Stimulated activated CD4-positive, alpha-beta T cell treated with anti-CD3 and anti-CD28 coated beads, Interleukin-15, amount 100 ng/mL, for 1 hour (primary cell): ENCODE measurements at places on chromosomes 11 and 22.

GRCh38 chr11:26150031-26150430 lies 181.9 kb upstream of the ANO3 start:
- DNase-seq = no peak

DNA sequence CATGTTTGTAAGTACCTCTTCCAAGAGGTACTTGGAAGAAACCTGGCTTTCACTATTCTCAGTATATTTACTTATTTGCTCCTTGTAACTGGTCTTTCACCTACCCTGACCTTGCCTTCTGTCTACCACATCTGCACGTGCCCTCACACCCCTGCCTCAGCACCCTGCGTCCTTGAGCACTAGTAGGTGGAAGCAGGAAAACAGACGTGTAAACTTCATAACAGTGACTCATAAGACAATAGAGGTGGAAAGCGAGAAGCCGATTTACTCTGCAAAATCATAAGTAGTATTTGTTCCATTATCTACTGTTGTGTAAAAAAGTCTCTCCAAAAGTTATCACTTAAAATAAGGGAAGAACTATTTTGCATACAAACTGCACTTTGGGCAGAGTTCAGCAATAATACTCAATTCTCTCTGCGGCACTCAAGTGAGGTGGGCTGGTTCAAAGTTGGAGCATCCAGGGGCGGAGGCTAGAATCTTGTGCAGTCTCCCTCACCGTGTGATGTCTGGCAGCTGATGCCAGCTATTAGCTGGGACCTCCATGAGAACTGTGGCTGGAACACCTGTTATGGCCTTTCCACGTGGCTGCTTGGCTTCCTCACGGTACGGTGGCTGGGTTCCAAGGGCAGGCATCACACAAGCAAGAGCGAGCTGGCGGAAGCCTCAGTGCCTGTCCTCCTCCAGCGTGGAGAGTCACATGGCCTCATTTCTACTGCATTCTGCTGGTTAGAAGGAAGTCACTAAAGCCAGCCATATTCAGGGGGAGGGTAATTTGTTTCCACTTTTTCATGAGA lies 30.4 kb downstream of the PACS1 start:
- peak; percentile 39 for DNase-seq

GRCh38 chr22:20533879-20534265 lies 26.5 kb downstream of the MED15 start:
- DNase-seq = no peak

DNA sequence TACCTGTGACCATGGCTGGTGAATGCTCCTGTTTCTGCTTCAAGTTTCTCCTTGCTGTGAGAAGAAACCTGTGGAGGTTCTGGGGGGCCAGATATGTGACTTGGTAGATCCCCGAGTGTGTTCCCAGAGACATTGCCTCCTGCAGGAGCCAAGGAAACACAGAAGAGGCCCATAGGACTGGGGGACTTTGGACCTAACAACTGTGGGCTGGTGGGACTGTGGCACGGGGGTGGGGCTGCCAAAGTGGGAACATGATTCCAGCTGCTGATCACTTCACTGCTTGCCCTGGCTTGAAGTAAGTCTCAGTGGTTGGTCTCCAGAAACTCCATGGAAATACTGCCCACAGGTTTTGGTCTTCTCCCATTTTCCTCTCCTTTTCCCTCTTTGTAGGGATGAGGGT lies 4.1 kb upstream of the NR1H3 start:
- no peak for DNase-seq

DNA sequence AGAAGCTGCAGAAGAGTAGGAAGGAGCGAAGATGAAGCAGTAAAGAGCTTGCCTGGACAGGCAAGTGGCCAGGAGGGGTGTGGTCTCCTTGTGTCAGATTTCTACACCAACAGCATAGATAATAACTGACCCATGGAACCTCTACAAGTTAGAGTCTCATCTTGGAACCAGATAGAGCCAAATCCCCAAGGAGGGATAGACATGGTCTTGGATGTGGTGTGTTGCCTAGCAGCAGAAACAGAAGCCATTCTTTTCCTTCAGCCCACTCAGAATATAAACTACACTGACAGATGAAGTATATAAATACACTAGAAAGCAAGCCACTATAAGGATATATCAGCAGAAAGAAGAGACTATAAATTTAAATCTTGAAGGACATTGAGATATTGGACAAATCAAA lies 4.3 kb upstream of the CARD16 start:
- no peak for DNase-seq

GRCh38 chr11:33089776-33090175 lies 50.4 kb downstream of the TCP11L1 start:
- no peak for DNase-seq

DNA sequence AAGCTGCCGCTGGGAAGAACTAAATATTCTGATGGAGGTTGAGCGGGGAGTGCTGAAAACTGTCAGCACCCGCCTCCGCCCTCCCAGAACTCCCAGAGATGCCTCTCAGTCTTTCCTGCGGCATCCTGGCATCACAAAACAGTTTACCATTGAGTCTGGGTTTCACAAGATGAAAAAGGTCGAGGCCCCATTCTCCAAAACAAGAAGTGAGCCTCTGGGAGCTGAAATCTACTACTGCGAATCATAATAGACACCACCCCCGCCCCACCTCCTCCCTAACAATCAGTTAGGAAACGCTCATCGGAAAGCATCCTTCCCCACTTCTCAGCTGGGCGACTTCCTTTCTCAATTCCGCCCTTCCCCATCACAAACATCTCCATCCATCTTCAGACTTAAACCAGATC lies 1.0 kb downstream of the SUN2 start:
- DNase-seq = no peak

DNA sequence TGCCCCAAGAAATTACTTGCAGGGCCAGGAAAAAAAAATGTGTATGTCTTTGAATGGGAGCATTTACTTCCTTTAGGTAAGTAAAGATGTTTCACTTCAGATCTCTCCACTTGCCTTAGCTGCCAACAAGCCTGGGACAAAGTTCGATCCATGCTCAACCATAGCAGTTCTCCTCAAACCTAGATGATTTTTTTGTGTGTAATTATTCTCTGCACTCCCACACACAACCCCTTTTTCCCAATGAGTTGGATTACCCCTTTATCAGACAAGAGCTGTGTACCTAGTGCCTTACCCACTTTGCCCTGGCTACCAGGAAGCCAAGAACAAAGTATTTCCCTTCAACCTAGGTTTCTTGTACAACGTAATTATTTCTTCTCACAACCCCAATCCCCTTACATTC lies 35.6 kb downstream of the TPBGL start:
- no peak for DNase-seq

GRCh38 chr11:40292721-40293508 lies 1166.5 kb downstream of the LRRC4C start:
- no peak for DNase-seq

- DNase-seq = no peak
Observed at GRCh38 chr11:44381261-44381660, 71.3 kb upstream of the ALX4 start.

DNA sequence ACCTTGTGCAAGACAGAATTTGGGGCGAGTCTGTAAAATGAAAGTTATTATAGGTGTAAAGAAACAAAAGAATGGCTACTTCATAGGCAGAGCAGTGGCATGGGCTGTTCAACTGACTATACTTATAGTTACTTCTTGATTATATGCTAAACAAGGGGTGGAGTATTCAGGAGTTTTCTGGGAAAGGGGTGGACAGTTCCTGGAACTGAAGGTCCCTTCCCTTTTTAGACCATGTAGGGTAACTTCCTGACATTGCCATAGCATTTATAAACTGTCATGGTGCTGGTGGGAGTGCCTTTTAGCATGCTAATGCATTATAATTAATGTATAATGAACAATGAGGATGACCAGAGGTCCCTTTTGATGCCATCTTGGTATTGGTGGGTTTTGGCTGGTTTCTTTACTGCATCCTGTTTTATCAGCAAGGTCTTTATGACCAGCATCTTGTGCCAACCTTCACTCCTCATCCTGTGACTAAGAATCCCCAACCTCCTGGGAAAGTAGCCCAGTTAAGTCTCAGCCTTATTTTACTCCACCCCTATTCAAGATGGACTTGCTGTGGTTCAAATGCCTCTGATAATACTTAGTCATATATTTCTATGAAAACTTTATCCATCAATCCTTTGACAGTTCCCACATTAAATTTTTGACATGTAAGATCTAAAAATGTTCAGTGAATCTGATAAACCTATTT lies 118.6 kb downstream of the ARHGAP42 start:
- no peak for DNase-seq

GRCh38 chr11:88515002-88515401 lies 177.5 kb upstream of the CTSC start:
- DNase-seq = no peak

- no peak for DNase-seq
Observed at GRCh38 chr11:128628686-128629085, 41.3 kb upstream of the ETS1 start.

GRCh38 chr11:35043936-35044335 lies 95.0 kb upstream of the CD44 start:
- DNase-seq = no peak

- DNase-seq = no peak
Observed at GRCh38 chr11:61935861-61936260, 14.3 kb upstream of the BEST1 start.

GRCh38 chr11:287821-288477 lies 977 bp upstream of the PGGHG start:
- DNase-seq = no peak

- no peak for DNase-seq
Observed at GRCh38 chr11:76543006-76543703, 98.3 kb downstream of the EMSY start.

DNA sequence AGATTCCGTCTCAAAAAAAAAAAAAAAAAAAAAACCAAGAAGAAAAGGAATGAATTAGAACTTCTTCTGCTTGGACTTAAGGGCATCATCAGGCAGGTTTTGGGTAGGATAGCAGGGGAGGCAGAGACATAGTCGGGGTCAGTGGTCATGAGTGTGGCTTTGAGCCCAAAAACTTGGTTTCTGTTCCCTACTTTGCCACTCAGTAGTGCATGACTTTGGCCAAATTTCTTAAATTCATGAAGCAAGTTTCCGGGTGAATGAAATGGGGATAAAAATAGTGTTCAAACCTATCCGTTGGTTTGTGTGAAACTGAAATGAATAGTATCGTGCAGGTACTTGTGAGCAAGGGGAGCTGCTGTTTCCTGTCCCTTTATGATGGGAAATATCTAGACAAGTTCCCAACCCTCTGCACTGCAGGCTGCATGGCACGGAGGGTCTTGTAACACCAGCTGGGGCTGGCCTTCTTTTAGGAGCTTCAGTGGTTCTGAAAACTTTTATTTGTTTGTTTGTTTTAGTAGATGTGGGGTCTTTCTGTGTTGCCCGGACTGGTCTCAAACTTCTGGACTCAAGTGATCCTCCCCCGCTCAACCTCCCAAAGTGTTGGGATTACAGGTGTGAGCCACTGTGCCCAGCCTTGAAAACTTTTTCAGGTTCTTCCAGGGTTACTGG lies 18.4 kb downstream of the NEAT1 start:
- no peak for DNase-seq

- DNase-seq = no peak
Observed at GRCh38 chr11:14242187-14242586, 116.8 kb downstream of the RRAS2 start.

GRCh38 chr11:15725246-15725645 lies 610.5 kb downstream of the INSC start:
- no peak for DNase-seq

DNA sequence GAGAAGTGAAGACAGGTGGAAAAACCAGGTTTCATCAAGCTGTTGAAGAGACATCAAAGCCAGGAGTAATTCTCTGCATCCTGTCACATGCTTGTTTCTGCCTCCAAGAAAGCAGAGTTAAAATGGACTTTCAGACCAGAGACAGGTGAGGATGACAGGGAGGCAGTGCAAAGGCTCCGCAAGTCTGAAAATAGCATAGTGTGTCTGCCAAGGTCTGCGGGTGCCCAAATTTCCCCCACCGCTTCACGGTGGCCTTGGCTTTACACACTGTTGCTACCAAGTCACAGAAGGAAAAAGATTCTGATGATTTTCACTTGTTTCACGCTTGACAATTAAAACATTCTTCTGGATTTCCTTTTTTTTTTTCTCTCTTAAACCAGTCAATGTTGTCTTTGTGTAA lies 44.2 kb downstream of the SNX19 start:
- DNase-seq = no peak

- no peak for DNase-seq
Observed at GRCh38 chr11:66133216-66133775, 63.2 kb downstream of the PACS1 start.

- DNase-seq = no peak
Observed at GRCh38 chr11:64268025-64268892, 16.2 kb downstream of the BAD start.

DNA sequence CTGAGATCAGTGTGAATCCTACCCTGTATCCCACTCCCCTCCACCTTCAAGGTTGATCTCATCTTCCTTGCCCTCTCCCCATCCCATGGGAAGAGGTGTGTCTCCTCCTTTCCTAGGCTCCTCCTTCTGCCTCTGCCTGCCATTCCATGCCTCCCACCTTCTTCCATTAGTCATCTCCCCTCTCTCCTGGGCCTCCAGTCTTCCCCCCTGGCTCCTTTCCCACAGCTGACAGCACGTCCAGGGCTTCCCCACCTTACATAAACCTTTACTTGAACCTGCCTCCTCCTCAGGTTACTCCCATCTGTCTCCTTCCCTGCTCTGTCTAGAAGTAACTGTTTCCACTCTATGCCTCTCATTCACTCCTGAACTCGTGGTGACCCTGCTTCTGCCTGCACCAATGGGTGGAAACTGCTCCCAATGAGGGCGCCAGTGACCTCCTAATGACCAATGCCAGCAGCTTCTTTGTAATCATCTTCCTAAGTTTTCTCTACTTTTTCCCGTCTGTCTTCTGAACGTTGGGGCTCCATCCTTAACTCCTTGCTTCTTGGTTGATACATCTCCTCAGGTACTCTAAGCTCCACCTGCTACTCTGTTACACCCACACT lies 266.9 kb upstream of the NARS2 start:
- DNase-seq = no peak

GRCh38 chr11:14386895-14387480 lies 28.0 kb upstream of the RRAS2 start:
- DNase-seq = no peak

GRCh38 chr11:27060816-27061460 lies 20.3 kb downstream of the BBOX1 start:
- no peak for DNase-seq
